Retinal pigment epithelial cell (primary cell): ENCODE measurements at places on chromosomes 6 and 20.

- DNase-seq: no peak
These were observed 31.9 kb downstream of the C6orf89 start for GRCh38 chr6:36917541-36918193.

DNA sequence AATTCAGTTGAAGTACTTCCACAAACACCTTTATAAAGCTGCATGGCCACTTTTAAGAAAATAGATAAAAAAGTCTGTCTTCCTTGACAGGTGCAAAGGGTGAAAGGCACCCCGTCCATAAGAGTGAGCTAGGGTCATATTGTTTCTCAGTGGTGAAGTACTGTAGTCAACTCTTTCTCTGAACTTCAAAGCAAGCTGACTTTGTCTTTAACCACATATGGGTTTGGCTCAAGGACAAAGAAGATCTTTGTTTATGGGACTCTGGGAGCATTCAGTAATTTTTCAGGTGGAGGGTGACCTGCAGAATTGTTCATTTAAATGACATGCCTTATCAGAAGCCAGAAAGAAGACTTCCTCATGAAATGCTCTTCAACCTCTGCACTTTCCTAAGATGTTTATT is 49.3 kb upstream of the KLHL31 start:
- DNase-seq: no peak

DNA sequence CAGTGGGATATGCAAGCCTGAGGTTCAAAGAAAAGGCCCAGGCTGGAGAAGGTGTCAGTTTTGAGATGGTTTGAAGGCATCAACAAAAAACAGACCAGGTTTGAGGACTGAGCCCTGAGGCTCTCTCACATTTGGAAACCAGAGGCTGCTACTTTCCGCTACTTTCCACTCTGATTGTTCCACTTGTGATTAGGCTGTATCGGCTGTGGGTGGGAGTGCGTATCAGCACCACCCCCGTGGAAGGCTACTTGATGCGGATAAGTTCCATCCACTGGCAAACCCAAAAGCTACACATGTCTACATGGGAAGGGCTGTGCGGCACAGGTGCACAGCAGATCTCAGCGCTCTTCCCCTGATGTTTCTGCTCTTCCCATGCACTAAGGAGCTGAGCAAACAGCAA is 198.7 kb downstream of the GMPR start:
- no peak for DNase-seq

DNA sequence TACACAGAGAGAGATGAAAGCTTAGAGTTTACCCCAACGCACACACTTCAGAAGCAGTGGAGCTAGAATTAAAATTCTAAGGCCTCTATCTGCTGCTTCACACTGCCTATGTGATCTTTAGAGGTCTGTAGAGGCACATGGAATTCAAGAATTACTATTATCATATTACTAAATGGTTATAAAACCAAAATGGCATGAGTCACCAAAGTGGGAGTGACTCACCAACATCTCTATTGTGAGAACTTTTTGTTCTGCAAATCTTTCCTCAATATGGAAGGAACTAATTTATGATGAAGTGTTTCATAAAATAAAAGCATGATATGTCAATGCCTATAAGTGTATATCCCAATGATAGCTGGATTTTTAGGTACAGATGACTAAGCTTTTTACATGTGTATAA is 28.5 kb upstream of the TMEM244 start:
- DNase-seq: peak; percentile 43

DNA sequence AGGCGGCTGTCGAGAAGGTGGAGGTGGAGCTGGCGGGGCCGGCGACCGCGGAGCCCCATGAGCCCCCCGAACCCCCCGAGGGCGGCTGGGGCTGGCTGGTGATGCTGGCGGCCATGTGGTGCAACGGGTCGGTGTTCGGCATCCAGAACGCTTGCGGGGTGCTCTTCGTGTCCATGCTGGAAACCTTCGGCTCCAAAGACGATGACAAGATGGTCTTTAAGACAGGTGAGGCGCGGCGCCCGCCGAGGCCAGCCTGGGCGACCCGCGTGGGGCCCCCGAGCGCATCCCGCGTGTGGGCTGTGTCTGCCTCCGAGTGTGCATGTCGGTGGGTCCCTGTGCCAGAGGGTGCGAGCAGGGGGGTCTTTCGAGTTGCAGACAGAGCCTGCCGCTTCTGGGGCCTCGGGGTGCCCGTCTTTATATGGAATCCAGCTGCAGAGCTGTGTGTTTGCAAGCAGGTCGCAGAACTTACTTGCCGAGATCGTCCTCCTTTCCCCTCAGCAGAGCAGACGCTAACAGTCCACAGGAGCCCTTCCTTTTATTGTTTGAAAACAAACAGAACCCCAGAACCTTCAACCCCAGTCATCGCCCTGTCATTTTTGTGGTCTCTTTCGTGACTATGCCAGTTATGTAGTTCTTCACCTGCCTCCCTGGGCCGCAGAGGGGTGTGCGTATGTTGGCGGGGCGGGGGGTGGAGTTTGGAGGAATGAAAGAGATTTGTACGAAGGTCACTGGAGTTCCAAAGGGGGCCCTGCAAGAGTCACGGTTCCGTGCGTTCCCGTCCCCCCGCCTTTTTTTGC is 766 bp downstream of the SLC16A10 start:
- no peak for DNase-seq

GRCh38 chr6:88358846-88359245 is 192.7 kb upstream of the CNR1 start:
- DNase-seq: no peak

GRCh38 chr20:2637246-2637645 is 15.2 kb upstream of the NOP56 start:
- no peak for DNase-seq

DNA sequence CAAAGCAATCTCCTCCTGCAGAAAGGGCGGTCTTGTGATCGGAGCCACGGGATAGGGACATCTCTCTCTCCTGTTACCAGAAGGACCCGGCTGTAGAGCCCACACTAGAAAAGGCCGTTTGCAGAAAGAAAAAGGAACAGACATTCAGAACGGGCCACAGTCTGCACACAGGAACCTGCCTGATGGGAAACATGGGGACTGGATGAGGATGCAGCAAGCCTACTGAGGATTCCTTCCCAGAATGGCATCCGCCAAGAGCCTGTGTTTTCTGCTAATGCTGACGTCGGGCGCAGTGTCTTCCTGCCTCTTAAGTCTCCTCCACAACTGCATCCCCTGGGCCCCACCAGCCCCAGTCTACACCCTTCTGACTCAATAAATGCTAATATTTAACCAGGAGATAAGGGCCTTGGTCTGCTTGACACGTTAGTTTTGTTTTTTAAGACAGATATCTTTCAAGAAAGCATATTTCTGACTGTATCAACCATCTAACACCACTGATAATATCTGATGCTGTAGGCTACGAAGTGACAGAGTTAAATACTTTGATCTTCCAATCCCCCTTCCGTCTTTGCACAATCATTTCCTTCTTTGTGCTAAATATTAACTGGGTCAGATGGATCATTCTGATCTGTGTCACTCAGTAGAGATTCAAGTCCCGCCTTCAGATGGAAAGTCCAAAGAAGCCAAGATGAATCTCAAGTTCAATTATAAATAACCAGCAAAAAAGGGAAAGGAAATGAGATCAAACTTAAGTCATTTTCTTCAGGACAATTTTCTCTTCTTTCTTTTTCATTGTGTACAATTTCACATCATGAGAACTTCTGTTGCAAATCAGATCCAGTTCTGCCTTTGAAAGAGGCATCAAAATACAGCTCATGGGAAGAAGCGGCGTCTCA is 20.7 kb downstream of the FAM50B start:
- no peak for DNase-seq

- DNase-seq: no peak
These were observed 14.0 kb downstream of the APMAP start for GRCh38 chr20:24978513-24978912.

GRCh38 chr6:6556738-6557503 is 31.6 kb upstream of the LY86 start:
- DNase-seq: no peak

- no peak for DNase-seq
These were observed 1.7 kb downstream of the TRERF1 start for GRCh38 chr6:42449917-42450476.

GRCh38 chr6:167442245-167442644 is 117.4 kb downstream of the TTLL2 start:
- no peak for DNase-seq

DNA sequence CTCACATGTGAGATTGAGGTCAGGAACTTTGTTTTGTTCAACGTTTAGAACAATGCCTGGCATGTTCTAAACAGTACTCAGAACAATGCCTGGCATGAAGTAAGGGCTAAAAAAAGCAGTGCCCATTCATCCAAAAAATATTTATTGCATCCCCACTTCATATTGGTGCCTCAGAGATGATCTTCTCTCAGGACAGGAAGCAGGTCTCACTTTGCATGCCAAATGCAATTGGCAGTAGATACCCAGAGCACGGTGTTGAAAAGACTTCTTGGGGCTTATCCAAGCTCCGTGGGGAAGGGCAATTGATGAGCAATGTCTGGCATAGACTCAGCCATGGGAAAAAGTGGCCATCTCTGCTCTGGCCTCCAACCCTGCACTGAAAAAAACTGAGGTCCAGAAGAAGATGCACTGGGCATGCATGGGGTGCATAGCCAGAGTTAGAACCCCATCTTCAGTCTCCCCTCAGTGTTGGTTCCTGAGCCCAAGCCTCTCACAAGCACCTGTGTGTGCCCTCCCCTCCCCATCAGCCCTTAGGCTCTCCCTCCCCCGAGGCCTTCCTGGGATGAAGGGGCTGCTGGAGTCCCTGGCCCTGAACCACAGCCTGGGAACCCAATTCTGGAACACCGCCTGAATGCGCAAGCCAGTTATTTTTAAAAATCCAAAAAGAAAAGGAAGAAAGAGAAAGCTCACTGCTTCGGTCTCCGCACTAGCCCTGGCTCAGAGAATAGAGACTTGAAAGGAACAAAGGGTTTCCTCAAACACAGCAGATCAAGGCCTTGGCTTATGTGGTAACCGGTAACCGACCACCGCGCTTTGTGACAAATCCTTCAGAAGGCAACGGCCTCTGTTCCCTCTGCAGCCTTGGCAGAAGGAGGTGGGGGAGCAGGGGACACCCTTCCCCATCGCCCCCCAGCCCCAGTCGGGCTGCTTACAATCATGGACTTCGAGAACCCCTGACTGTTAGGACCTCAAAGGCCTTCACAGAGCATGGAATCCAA is 78.5 kb upstream of the SIRPA start:
- DNase-seq: no peak

GRCh38 chr20:63177134-63177784 is 38.7 kb downstream of the YTHDF1 start:
- DNase-seq: no peak

- DNase-seq: no peak
These were observed 9.6 kb upstream of the CHD6 start for GRCh38 chr20:41627611-41628244.

- no peak for DNase-seq
These were observed 297 bp downstream of the POM121L2 start for GRCh38 chr6:27311806-27312145.

GRCh38 chr6:165701564-165702354 is 38.7 kb upstream of the PDE10A start:
- DNase-seq: no peak

DNA sequence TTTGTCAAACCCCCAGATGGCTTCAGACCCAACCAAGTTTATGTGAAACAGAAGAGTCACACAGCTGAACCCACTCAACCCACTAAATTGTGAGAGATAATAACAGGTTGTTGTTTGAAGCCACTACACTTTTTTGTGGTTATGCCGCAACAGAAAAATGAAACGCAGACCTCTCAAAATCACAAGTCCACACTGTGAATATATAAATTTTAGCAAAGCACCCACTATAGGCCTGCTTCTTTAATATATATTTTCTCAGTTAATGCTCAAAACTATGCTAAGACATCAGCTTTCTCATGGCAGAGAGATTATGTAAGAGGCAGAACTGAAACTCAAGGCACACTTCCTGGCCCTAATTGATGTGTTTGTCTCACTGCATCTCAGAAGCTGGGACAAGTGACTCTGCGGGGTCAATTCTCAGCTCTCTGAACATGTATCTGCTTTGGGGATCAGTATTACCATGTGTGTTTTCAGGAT is 27.7 kb downstream of the MAP3K5 start:
- DNase-seq: no peak

GRCh38 chr20:57460781-57461465 is 64.0 kb downstream of the CTCFL start:
- no peak for DNase-seq

- no peak for DNase-seq
These were observed 62.8 kb upstream of the GTSF1L start for GRCh38 chr20:43789593-43789992.

GRCh38 chr6:7424967-7425807 is 35.6 kb downstream of the RIOK1 start:
- peak; percentile 35 for DNase-seq

GRCh38 chr20:16013631-16014030 is 559.6 kb downstream of the KIF16B start:
- DNase-seq: no peak

DNA sequence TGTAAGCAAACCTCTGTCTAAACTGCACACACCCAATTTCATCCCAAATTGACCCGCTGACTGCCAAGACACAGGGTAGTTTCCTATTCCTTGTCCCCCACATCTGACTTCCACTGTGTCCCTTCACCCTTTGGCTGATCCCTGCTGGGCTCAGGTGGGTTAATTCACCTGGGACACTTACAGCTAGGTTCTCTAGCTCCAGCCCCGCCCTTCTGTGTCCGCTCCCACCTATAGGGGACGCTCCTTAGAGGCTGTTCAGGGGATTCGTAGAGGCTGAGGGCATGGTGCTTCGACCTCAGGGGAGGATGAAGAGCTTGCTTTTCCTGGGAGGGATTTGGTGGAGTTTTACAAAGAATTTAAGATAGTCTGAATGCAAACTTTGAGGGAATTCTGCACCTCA is 4.0 kb upstream of the CD93 start:
- DNase-seq: no peak

DNA sequence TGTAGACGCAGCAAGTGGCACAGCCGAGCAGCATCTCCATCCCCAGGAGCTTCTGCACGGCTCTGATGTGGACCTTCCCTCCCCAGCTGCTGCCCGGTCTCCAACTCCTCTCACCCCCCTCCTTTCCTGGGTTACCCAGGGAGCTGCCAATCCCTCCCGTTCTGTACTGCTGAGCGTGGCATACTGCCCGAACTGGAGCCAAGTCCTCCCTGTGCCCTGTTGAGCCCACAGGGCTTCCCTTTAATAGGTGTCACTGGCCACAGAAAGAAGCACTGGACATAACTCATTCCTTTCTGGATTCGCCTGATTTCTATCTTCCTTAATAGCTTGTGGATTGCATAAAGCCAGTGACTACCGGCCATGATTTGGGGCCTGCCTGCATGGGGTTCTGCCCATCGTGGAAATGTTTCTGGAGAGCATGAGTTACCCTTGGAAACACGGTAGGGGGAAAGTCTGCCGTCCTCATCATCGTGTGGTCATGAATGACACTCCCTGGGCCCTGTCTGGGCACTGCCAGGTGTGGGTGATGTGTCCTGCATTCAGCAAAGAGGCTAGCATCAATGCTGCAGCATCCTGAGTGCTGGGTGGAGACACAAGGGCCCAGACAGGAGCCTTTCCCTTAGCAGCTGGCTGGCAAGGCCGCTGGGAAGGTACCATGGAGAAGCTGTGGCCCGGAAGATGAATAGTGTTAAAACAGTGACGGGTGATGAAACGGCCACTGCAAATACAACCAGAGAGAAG is 189.7 kb downstream of the SYNDIG1 start:
- no peak for DNase-seq
